ENCODE measurements at places on chromosomes 16 and 17. TPM values are rescaled to one million over a fixed set of nuclear protein-coding genes. Genes with fewer than 3 reads are reported as not detected.
A peak's percentile ranks its signal among the peaks of the same experiment; 100 is the strongest.

Gene SLC38A8
- not detected for total RNA-seq

Gene KRTAP9-4
- not detected for total RNA-seq

Gene CISD3
- total RNA-seq: 13.1 TPM

Gene SLC9A5
- 2.4 TPM for total RNA-seq

Gene SLC38A10
- 80.3 TPM for total RNA-seq

Gene RCVRN
- not detected for total RNA-seq

Gene SP6
- 1.3 TPM for total RNA-seq

Gene USP6
- 0.86 TPM for total RNA-seq

Gene GRIN2C
- total RNA-seq: 1.0 TPM

DNA sequence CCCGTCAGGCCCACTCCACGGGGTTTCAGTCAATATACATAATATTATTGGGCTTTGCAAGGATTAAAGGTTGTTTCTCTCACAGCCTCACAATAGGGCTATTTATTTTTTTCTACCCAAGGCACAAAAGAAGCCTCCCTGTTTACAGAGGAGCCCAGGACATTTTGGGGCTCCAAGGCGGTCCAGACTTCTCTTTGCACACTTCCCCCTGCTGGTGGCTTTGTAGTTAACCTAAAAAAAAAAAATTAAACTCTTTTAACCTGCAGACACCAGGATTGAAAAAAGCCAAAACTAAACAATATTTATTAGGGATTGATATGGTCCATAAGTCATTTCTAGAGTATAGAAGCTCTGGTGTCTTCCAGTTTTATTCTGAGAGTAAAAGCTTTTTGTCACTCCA lies 169.7 kb upstream of the ZFHX3 start:
- no peak overlapping the region for H3K4me3 ChIP-seq
- H3K36me3 ChIP-seq: no peaks in the 10 kb centered on the region
- no peaks in the 10 kb centered on the region for H3K27me3 ChIP-seq
- no peak overlapping the region for H3K27ac ChIP-seq
- peaks cover 18% of the 10 kb centered on the region for H3K4me1 ChIP-seq

- no peaks in the 10 kb centered on the region for H3K36me3 ChIP-seq
- H3K4me3 ChIP-seq: no peak overlapping the region
- no peak for DNase-seq
- no peak overlapping the region for H3K27ac ChIP-seq
- no peaks in the 10 kb centered on the region for H3K27me3 ChIP-seq
Measured at GRCh38 chr16:20147091-20147490, 73.4 kb upstream of the GPR139 start.

- DNase-seq: no peak
- peaks cover 9% of the 10 kb centered on the region for H3K36me3 ChIP-seq
- H3K27ac ChIP-seq: no peak overlapping the region
- no peak overlapping the region for H3K4me3 ChIP-seq
- peaks cover 12% of the 10 kb centered on the region for H3K4me1 ChIP-seq
Measured at GRCh38 chr17:2388020-2388682, 12.7 kb downstream of the MNT start.

DNA sequence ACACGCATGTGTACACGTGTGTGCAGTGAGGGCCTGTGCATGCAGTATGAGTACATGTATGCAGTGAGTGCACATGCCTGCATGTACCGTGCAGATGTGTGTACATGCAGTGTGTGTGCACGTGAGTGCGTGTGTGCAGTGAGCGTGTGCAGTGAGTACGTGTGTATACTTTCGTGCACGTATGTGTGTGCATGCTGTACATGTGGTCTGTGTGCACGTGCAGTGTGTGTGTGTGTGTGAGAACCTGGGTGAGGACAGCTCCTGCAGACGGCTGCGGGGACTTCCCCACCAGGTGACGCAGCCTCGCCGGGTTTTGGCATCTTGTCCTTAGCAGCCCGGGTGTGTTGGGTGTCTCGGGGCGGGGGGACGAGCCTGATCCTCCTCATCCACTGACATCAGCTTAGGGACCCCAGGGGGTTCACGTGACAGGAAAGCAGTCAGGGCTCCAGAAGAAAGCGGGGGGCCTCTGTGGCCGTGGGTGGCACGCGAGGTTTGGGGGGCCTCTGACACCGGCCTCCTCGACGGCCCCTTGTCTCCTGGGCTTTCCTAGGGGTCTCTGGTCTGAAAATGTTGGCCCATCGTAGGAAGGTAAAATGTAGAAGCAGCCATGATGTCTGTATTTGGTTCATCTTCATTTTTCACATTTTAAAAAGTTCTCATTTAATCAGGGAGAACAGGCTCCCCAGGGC lies 119.6 kb upstream of the ZNF750 start:
- H3K4me3 ChIP-seq: no peak overlapping the region
- H3K27ac ChIP-seq: no peak overlapping the region
- peaks cover 3% of the 10 kb centered on the region for H3K36me3 ChIP-seq
- H3K27me3 ChIP-seq: no peaks in the 10 kb centered on the region

GRCh38 chr17:4136373-4136772 lies 6.5 kb downstream of the ZZEF1 start:
- DNase-seq: peak; percentile 67
- no peaks in the 10 kb centered on the region for H3K36me3 ChIP-seq
- H3K4me3 ChIP-seq: no peak overlapping the region
- peaks cover 3% of the 10 kb centered on the region for H3K4me1 ChIP-seq
- no peaks in the 10 kb centered on the region for H3K27me3 ChIP-seq
- no peak overlapping the region for H3K27ac ChIP-seq

- DNase-seq: no peak
- no peak overlapping the region for H3K4me3 ChIP-seq
- no peaks in the 10 kb centered on the region for H3K4me1 ChIP-seq
- peaks cover 5% of the 10 kb centered on the region for H3K27me3 ChIP-seq
- no peak overlapping the region for H3K27ac ChIP-seq
- H3K36me3 ChIP-seq: no peaks in the 10 kb centered on the region
Measured at GRCh38 chr16:10678655-10679054, 16.1 kb downstream of the TEKT5 start.

GRCh38 chr16:57868913-57869520 lies 66.7 kb upstream of the KIFC3 start:
- H3K27ac ChIP-seq: no peak overlapping the region
- H3K4me3 ChIP-seq: no peak overlapping the region
- no peaks in the 10 kb centered on the region for H3K36me3 ChIP-seq
- H3K4me1 ChIP-seq: peaks cover 18% of the 10 kb centered on the region
- DNase-seq: no peak

DNA sequence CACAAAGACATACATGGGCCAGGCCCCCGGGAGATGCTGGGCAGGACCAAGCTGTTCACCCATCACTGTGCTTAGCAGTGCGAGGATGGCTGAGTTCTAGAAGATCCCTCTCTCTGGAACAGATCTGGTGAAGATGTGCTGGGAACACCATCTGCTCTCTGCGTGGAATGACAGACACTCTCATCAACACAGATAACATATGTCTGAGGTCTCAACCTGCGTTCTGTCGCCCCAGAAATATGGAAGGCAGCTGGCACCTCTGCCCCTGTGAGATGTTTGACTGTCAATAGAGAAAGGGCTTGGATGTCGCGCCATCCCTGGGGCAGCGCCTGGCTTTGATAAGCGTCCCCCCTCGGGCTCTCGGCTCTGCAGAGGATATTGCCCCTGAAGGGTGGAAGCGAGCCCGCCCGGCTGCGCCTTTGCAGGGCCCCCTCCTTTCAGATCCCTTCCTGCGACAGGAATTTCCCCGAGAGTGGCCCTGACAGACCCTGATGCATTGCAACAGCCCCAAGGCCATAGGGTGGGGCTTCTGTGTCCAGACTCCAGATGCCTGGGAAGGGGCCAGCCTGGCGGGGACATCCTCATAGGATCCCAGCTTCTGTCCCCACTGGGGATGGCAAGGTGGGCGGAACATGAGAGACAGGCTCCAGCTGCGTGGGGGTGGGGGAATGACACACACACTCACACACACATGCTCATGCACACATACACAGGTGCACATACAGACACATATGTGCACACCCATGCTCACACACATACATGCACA lies 86.9 kb upstream of the ZNF469 start:
- peaks cover 23% of the 10 kb centered on the region for H3K4me1 ChIP-seq
- no peaks in the 10 kb centered on the region for H3K36me3 ChIP-seq
- H3K27me3 ChIP-seq: no peaks in the 10 kb centered on the region
- no peak for DNase-seq
- H3K4me3 ChIP-seq: no peak overlapping the region

DNA sequence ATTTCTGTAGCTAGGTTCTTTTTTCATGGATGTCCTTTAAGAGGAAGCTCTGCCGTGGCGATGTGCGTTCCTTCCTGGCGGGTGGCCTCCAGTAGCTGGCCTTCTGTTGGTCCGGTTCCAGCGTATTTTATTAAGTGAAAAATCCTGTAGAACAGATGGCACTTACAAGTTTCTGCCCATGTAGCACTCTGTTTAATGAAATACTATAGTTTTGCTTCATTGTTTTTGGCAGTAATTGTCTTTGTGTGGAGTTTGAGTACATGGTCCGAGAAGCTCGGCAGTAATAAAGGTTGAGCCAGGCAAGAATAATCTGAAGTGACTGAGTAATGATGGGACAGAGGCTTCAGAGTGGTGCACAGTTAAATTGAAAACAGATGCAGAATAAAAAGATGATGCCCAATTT lies 20.4 kb downstream of the USP10 start:
- H3K4me3 ChIP-seq: no peak overlapping the region
- H3K4me1 ChIP-seq: peaks cover 9% of the 10 kb centered on the region
- H3K27ac ChIP-seq: no peak overlapping the region
- H3K36me3 ChIP-seq: peaks cover 6% of the 10 kb centered on the region

- H3K27ac ChIP-seq: peak overlapping the region; percentile 42
- H3K4me1 ChIP-seq: peaks cover 29% of the 10 kb centered on the region
- H3K4me3 ChIP-seq: no peak overlapping the region
- peak; percentile 72 for DNase-seq
Measured at GRCh38 chr17:2094891-2095535, 40.1 kb downstream of the HIC1 start.

GRCh38 chr17:61450641-61451537 lies 1.3 kb upstream of the TBX4 start:
- no peak overlapping the region for H3K4me3 ChIP-seq
- H3K4me1 ChIP-seq: peaks cover 4% of the 10 kb centered on the region
- no peaks in the 10 kb centered on the region for H3K36me3 ChIP-seq
- H3K27me3 ChIP-seq: peaks cover 79% of the 10 kb centered on the region

- peaks cover 6% of the 10 kb centered on the region for H3K4me1 ChIP-seq
- DNase-seq: no peak
- no peak overlapping the region for H3K27ac ChIP-seq
Measured at GRCh38 chr17:82750241-82750908, 1.5 kb upstream of the TBCD start.

DNA sequence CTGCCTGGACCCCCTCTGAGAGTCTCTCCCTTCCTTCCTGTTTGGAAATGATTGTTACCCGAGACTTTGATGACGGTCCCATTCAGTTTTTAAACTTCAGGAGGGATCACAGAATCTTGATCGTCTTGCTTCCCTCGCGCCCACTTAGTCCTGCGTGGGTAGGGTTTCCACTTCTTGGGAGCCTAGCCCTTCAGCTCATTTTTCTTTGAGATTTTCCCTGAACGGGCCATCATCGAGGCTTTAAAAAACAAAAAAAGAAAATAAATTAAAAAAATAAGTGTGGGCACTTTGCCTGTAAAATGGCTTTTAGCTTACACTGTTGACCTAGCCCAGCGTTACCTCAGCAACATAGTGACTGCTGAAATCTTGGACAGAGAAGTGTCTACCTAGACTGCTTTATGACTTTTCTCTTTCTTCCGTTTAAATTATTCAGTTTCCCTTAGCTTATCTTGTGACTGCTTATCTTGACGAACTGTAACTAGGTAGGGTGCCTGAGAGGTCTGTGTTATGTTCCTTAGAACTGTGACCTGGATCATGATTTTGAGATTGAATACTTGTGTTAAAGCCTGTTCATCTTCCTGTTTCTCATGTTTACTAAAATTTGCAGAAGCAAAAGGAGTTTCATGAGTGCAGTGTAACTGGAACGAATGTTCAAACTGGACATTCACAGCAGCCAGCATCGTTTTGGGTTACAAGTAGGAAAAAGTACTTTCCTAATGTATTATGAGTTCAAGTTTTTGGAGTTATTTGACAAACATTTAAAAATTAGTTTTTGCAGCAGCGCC lies 874 bp downstream of the WWP2 start:
- DNase-seq: peak; percentile 36
- no peaks in the 10 kb centered on the region for H3K36me3 ChIP-seq
- peak overlapping the region; percentile 99 for H3K4me3 ChIP-seq
- peak overlapping the region; percentile 75 for H3K27ac ChIP-seq
- H3K4me1 ChIP-seq: peaks cover 3% of the 10 kb centered on the region

GRCh38 chr17:58693208-58693607 lies 806 bp downstream of the RAD51C start:
- H3K27ac ChIP-seq: peak overlapping the region; percentile 83
- peak overlapping the region; percentile 87 for H3K4me3 ChIP-seq
- H3K36me3 ChIP-seq: no peaks in the 10 kb centered on the region
- H3K27me3 ChIP-seq: no peaks in the 10 kb centered on the region
- H3K4me1 ChIP-seq: peaks cover 15% of the 10 kb centered on the region
- peak; percentile 7 for DNase-seq

DNA sequence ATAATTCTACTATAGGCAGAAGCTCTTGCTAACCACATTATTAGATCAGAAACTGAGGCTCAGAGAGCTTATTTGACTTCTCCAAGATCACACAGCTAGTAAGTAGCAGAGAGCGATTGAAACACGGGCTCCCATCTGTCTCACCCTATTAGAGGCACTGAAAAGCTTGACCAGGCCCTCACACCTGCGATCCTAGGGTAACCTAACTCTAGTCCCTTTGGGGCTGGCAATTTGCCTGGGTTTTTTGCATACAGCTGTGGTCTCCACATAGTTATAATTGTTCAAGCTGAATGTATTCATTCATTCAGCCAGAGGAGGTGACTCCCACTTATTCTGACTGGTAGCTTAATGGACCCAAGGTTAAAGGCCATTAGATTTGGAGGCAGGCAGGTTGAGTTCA lies 121.2 kb downstream of the ANKFN1 start:
- no peak for DNase-seq
- no peak overlapping the region for H3K27ac ChIP-seq
- no peak overlapping the region for H3K4me3 ChIP-seq
- no peaks in the 10 kb centered on the region for H3K27me3 ChIP-seq

DNA sequence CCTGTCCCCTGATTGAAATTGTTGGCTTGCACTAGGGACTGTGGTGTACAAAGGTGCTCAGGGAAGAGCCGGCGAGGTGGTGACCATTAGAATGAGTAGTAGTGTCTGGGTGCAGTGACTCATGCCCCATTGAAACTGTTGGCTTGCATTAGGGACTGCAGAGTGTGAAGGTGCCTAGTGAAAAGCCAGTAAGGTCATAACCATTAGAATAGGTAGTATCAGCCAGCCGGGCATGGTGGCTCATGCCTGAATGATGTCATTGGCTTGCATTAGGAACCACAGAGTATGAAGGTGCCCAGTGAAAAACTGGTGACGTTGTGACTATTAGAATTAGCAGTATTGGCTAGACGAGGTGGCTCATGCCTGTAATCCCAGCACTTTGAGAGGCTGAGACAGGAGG lies 78.9 kb downstream of the ABCC6 start:
- H3K4me1 ChIP-seq: peaks cover 4% of the 10 kb centered on the region
- peak; percentile 48 for DNase-seq
- no peaks in the 10 kb centered on the region for H3K27me3 ChIP-seq
- no peak overlapping the region for H3K4me3 ChIP-seq

Measured in astrocyte (in vitro differentiated cells and primary cell).